ENCODE measurements at places on chromosomes 13 and 19.
A peak's percentile ranks its signal among the peaks of the same experiment; 100 is the strongest.

GRCh38 chr13:29125191-29125933 lies 305.2 kb downstream of the MTUS2 start:
- DNase-seq, result no peak

DNA sequence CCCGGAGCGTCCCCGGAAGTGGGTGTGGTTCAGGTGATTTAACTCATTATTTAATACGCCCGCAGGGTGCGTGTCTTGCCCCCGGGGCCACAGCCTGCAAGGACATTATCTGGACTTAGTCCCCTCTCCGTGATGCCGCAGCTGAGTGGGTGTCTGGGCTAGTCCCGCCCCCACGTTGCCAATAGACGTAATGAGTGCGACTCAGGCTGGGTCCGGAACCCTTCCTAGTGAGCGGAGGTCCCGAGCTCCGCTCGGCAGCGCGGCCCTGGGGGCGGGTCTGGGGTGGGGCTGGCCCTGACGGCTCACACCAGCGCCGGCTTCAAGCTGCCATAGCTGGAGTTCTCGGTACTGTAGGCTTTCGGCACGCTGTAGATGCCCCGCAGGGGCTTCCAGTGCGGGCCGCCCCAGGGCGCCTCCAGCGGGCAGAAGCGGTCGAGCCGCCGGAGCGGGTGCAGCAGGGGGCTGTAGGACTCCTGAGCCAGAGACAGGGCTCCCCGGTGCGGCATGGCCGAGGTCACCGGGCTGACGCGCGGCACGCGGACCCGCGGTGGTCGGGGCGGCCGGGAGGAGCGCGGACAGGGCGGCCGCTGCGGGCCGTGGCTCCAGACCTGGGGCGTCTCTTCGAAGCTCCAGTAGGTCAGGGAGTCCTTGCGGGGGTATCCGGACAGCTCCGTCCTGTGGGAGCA lies 918 bp upstream of the LHB start:
- no peak for DNase-seq

DNA sequence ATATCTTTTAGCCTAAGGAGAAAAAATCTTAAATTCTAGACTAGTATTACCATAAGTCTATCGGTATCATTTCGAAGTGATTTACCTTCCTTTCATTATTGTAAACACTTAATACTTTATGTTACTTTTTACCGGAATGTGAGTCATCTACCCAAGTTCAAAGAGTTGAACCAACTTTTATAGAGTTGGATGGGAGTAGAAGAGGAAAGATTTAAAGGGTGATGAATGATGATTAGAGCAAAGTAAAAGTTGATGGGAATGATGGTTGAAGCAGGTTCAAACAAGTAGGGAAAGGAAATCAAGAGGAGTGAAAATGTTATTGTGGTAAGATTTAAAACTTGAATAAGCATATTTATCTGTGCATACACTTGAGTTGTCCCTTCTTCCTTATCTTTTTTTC lies 11.3 kb upstream of the LPAR6 start:
- no peak for DNase-seq

GRCh38 chr19:3985643-3986259 lies 488 bp upstream of the EEF2 start:
- DNase-seq, result peak; percentile 13

DNA sequence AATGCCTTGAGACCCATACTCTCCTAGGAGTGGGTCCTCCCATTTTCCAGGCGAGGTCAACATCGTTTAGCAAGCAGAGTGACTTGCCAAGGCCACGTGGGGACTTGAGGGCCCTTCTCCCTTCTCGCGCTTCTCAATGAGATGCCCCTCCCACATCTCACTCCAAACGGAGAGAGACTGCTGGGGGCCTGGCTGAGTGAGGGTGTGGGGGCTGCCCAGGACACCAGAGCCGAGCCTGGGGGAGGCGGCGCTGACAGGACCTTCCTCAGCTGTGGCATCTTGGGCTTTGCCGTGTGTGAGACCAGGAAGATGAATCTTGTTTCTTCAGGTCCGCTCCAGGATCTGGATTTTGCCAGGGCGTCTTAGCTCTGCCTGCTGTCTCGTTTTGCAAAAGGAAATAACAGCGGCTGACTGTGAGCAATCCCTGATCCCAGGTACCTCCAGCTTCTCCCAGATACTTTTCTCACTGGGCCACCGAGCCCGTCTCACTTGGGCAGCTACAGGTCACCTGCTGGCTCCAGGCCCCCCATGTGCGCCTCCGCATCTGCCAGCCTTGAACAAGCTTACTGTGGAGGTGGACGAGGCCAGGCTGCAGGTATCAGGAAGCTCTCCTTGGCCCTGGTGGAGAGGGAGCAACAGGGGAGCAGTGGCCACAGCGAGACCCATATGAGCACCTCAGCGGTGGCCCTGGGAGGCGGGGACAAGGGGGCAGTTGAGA lies 6.0 kb downstream of the COX6B2 start:
- DNase-seq, result no peak

- peak; percentile 93 for DNase-seq
Observed at GRCh38 chr19:49637821-49638738, 1.9 kb downstream of the RRAS start.

- DNase-seq, result no peak
Observed at GRCh38 chr19:57380923-57381322, 8.7 kb upstream of the ZNF548 start.

DNA sequence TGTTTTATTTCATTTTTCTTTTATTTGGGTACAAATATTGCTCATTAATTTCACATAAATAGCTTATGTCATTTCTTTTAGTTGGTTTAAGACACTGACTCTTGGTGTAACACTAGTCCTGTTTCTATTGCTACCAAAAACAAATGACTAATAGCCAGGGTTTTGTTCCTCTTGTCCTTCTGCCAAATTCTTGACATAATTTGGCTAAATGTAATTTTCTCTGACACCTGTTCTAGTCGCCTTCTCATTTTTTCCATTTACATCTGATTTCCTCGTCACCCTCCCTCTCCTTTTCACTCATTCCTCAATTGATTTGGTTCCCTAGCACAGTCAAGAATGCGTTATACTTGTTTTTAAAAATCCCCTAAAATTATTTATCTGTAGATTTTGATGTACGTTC lies 1718.7 kb downstream of the EFNB2 start:
- peak; percentile 39 for DNase-seq

DNA sequence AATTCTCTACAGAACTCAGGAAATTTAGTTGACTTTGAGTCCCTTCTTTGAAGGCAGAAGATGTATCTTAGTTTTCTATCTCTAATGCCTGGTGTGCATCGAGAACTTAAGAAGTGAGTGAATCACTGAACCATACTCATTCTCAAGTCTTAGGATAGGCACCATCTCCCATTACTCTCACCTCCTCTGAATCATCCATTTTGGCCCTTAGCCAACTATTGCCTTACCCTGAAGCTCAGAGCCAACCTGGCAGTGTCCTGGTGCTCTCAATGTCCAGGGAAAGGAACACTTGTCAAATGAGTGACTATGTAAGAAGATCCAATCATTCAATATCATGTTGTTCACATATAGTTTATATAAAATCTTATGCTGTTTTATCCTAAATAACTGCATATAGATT lies 146.6 kb downstream of the RGCC start:
- peak; percentile 96 for DNase-seq

- DNase-seq, result no peak
Observed at GRCh38 chr13:24066405-24067295, 93.9 kb upstream of the SPATA13 start.

GRCh38 chr13:98232456-98232855 lies 55.4 kb upstream of the RNF113B start:
- DNase-seq, result no peak

DNA sequence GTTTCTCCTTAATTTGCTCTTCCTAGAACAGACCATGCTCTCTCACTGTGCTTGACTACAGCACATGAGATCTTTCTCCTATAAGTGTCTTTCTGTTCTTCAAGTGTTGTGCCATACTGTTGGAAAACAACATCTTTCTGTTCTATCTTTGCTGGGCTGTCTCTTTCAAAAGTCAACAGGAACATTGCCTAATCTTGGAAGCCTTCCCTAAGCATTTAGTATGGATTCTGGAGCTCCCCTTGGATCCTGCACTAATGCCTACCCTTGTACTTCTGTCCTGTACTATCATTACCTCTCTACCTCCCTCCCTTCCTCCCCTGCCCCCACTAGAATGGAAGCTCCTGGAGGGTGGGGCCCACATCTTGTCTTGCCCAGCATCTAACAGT lies 26.8 kb downstream of the STARD13 start:
- peak; percentile 67 for DNase-seq

- DNase-seq, result no peak
Observed at GRCh38 chr19:9940778-9941177, 4.5 kb upstream of the OLFM2 start.

- no peak for DNase-seq
Observed at GRCh38 chr19:42411581-42412178, 15.5 kb downstream of the LIPE start.

DNA sequence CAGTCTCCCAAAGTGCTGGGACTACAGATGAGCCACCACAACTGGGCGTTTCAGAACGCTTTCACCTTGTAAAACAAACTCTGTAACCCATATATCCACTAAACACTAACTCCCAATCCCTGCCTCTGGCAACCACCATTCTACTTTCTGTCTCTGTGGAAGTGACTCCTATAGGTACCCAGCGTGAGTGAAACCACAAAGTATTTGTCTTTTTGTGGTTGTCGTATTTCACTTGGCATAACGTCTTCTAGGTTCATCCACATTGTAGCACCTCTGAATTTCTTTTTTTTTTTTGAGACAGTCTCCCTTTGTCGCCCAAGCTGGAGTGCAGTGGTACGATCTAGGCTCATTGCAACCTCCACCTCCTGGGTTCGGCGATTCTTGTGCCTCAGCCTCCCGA lies 44.8 kb downstream of the BRD4 start:
- no peak for DNase-seq

DNA sequence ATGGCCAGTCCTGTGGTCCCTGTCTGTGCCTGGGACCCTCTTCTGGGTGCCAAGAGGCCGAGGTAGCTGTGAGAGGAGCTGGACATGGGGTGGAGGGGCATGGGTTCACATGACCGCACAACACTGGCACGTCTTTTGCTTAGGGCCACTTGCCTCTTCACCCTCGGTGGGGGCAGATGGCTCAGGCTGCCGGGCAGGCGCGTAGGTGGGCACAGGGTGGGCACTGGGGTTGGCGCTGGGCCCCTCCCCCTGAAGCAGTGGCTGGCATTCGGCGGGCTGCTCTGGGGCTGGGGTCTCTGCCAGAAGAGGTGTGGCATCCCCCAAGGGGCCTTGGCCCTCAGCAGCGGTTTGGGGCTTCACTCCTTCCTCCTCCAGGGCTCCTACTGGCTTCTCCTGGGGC lies 8.4 kb downstream of the PALM3 start:
- DNase-seq, result no peak

DNA sequence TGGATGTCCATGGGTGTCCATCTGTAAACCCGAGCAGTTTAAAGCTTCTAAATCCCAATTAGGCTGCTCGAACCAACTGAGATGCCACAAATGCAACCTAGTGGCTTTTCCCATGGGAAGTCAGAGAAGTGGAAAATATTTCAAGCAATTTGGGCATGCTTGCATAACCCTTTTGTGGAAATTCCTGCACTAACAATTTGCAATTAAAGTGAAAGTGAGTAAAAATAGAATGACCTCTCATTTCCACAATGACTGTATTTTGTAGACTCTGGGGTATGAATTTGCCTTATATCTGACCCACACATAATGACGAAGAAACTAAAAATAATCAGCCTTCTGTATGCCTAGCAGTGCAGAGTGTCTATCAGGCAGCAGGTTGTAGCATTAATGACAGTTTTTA lies 91.8 kb upstream of the TSC22D1 start:
- no peak for DNase-seq

- no peak for DNase-seq
Observed at GRCh38 chr13:53015971-53016370, 12.6 kb upstream of the OLFM4 start.

- DNase-seq, result no peak
Observed at GRCh38 chr19:45290381-45290931, 32.2 kb downstream of the CKM start.

- no peak for DNase-seq
Observed at GRCh38 chr19:58033741-58034476, at the start of gene ZSCAN1. Gene ZSCAN1, plus strand, starts transcription at chr19:58034025. Its CDS starts 3,812 bp downstream, at chr19:58037837.

GRCh38 chr13:41905600-41906254 lies 55.2 kb downstream of the VWA8 start:
- DNase-seq, result peak; percentile 65

DNA sequence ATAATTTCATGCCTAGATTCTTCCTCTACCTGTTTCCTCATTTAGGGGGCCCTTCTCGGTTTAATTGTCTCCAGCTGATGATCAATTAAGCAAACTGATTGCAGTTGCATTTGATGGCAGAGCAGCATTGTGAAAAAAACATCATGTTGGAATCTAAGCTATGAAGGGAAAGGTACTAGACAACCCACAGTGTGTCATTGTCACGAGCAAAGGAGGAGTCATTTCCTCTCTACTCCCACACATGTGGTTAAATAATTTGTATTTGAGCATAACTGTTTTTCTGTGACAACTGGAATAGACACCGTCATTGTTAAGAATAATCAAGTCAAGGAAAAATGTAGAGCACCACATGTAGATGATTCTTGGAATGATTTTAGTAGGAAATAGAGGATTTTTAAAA lies 240.3 kb downstream of the DCT start:
- DNase-seq, result no peak

- DNase-seq, result no peak
Observed at GRCh38 chr13:111572956-111573761, 252.7 kb downstream of the TEX29 start.

DNA sequence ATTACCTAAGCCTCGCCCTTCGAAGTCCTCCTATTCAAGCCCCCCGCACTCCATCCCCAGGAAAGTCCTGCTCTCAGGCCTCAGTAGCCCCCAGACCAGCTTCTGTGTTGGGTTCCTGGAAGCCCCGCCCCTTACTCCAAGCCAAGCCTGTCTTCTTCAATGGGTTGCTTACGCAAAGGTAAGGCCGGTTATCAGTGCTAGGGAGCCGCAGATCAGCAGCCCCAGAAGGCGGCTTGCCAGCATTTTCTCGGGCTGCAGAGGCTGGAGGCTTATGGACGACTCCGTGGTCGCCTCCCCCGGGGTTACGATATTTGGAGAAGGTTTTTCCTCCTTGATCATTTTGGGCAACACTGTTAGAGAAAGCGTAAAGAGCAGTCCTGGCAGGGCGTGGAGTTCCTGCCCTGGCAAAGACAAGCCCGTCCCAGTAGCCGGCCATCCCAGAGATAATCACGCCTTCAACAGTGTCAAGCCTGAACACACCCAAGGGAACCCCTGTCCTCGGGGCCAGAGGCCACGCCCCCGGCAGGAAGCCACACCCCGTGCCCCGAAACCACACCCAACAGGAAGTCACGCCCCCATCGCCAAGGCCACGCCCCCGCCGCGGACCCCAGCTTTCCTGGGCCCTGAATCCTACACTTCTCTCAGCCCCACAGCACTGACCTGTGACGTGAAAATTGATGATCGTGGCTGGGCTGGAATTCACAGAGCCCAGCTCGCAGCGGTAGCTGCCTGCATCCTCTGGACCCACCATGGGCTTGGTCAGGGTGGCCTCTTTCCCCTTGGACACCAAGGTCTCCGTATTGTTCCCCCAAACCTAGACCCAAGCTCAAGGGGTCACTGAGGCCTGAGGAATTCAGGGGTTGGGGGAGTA lies 954 bp upstream of the RASIP1 start:
- DNase-seq, result peak; percentile 51

All from MCF 10A (cell line).